ENCODE measurements at places on chromosomes 7 and 10. TPM values are rescaled to one million over a fixed set of nuclear protein-coding genes. Genes with fewer than 3 reads are reported as not detected.
A peak's percentile ranks its signal among the peaks of the same experiment; 100 is the strongest.

GRCh38 chr7:87658553-87658952 is 30.4 kb downstream of the RUNDC3B start:
- no peak overlapping the region for H3K27ac ChIP-seq
- H3K27me3 ChIP-seq, result peaks cover 6% of the 10 kb centered on the region
- no peaks in the 10 kb centered on the region for H3K36me3 ChIP-seq
- H3K4me3 ChIP-seq, result no peak overlapping the region
- no peaks in the 10 kb centered on the region for H3K4me1 ChIP-seq
- DNase-seq, result no peak

- peaks cover 28% of the 10 kb centered on the region for H3K27me3 ChIP-seq
- H3K4me1 ChIP-seq, result no peaks in the 10 kb centered on the region
- no peak for DNase-seq
- no peak overlapping the region for H3K27ac ChIP-seq
- H3K36me3 ChIP-seq, result peaks cover 3% of the 10 kb centered on the region
- H3K4me3 ChIP-seq, result no peak overlapping the region
Observed at GRCh38 chr10:79602953-79603352, 7.8 kb upstream of the SFTPA1 start.

GRCh38 chr10:32350811-32351350 is 3.9 kb upstream of the EPC1 start:
- H3K27me3 ChIP-seq, result no peaks in the 10 kb centered on the region
- peaks cover 24% of the 10 kb centered on the region for H3K4me1 ChIP-seq
- no peak for DNase-seq
- peak overlapping the region; percentile 50 for H3K4me3 ChIP-seq
- no peak overlapping the region for H3K27ac ChIP-seq

- no peak overlapping the region for H3K4me3 ChIP-seq
- DNase-seq, result no peak
- no peaks in the 10 kb centered on the region for H3K36me3 ChIP-seq
- H3K27ac ChIP-seq, result no peak overlapping the region
- H3K4me1 ChIP-seq, result peaks cover 5% of the 10 kb centered on the region
Observed at GRCh38 chr7:44959433-44959951, 19.3 kb downstream of the MYO1G start.

Gene INSYN2A
- total RNA-seq, result 0.09 TPM

- no peak overlapping the region for H3K27ac ChIP-seq
- H3K27me3 ChIP-seq, result no peaks in the 10 kb centered on the region
- H3K4me3 ChIP-seq, result no peak overlapping the region
- DNase-seq, result no peak
- H3K4me1 ChIP-seq, result peaks cover 2% of the 10 kb centered on the region
Observed at GRCh38 chr10:28587970-28588290, 55.0 kb downstream of the WAC start.
